RPMI7951 (cell line): ENCODE measurements at places on chromosomes 1 and 21. TPM values are rescaled to one million over a fixed set of nuclear protein-coding genes. Genes with fewer than 3 reads are reported as not detected.
A peak's percentile ranks its signal among the peaks of the same experiment; 100 is the strongest.

- no peak for DNase-seq
These were observed 155.9 kb upstream of the PALMD start for GRCh38 chr1:99490031-99490430.

- DNase-seq: no peak
These were observed 56.9 kb downstream of the CASZ1 start for GRCh38 chr1:10739589-10739988.

- DNase-seq: no peak
These were observed 105.5 kb upstream of the CACYBP start for GRCh38 chr1:174894117-174894762.

GRCh38 chr1:197268012-197268411 lies at the start of gene CRB1:
Gene CRB1 (plus strand): TSS chr1:197268252. CDS start chr1:197268413, 161 bp downstream.
- DNase-seq: peak; percentile 14

DNA sequence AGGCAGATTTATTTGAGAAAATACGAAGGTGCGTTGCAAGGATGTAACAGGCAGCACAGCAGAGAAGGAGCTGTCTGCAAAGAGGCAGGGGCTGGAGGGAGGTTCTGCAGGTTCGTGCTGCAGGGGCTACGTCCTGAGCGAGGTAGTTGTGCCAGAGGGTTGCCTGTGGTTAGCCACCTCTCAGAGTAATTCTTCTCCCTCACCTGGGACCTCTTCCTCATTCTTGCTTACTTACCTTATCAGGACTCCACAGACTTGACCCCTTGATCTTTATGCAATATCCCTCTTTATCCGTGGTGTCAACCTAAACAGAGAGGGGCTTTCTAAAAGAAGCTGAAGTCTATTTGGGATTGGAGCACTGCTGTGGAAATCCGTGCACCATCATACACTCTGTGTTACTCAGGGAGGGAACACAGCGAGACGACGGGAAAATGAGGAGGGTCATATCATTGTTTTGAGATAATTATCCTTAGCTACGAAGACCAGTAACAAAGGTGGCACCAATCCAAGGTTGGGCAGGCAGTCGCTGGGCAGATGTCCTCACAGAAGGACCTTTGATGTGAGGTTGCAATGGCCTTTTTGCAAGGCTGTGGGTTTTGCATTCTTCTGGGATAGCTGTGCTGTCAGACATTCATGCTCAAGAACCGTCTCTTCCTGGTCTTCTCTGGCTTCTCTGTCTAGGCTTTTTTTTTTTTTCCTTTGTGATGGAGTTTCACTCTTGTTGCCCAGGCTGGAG lies 82.8 kb downstream of the WDR4 start:
- DNase-seq: no peak

GRCh38 chr1:97094247-97094972 lies 372.8 kb downstream of the PTBP2 start:
- peak; percentile 78 for DNase-seq

DNA sequence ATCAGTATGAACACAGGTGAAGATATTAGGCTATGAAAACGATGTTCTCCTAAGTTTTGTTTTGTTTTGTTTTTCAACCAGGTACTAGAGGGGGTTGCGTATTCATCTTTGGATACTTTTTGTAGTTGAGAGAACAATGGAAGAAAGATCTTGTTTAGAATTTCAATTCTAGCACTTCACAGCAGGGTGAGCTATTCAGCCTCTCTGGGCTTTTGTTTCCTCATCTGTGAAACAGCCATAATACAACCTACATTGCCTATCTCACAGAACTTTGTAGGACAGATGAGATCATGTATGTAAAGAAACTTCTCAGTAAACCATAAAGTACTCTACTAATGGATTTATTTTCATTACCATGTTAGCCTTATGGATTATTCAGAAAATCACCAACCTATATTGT lies 199.5 kb downstream of the GPATCH2 start:
- peak; percentile 5 for DNase-seq

DNA sequence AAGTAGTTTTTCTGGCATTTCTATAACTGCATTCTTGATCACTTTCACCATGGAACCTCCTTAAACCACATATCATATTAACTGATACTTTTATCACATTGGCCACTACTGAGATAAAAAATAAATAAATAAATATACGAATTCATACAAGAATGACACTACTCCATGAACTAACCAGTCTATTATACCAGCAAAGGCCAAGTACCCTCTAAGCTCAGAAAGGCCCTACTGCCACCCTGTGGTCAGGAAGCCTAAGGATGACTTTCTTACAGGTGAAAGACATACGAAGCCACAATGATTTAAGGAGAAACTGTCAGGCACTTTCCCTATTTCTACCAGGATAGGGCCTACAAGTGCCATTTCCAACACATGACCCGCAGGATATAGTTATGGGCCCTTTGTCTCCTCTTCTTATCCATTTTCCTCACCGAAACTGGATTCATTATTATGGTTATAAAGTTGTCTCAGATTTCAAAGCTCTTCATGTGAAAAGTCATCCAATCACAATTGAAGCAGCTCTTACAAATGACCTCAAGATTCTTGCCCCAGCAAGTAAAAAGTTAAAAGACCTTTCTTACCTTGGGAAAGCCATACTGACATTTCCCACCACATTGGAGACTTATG lies 23.9 kb downstream of the DNAJC8 start:
- peak; percentile 48 for DNase-seq

GRCh38 chr1:203913073-203913521 lies 51.7 kb downstream of the SNRPE start:
- no peak for DNase-seq

GRCh38 chr1:84497631-84498275 lies 8.4 kb upstream of the SPATA1 start:
- DNase-seq: no peak

IGSF9 gene
- not detected in 2 replicates for total RNA-seq

DNA sequence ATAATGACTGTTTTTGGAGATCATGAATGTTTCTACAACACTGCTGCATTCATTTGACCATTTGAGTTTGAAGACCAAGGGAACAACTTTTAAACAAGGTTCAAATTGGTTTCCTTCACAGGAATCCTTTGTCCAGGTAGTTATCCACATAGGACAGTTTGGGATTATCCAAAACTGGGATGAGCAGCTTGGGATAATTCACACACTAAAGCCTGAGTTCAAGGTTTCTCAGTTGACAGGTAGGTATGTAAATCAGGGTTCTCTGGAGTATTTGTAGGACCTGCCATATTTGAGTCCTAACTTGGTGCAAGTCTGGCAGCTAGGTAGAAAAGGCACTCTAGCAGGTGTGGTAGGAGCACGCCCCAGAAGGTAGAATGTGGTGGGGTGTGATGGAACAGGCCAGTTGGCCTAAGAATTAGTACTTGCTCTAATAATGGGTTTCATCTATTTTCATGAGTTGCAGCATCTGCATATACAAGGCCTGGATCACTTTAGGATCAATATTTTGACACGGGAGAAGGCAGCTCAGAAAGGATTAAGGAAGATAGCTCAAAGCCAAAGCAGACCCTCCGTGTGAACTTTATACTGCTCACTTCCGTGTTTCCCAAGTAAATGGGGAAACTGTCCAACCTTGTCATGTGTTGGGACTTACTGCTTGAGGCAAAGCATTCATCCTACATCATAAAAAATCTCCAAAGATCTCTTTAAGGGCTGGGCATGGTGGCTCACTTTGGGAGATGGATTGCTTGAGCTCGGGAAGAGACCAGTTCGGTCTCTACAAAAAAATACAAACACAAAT lies 14.1 kb upstream of the RAB42 start:
- DNase-seq: no peak

FCRL5 gene
- not detected in 2 replicates for total RNA-seq

DNA sequence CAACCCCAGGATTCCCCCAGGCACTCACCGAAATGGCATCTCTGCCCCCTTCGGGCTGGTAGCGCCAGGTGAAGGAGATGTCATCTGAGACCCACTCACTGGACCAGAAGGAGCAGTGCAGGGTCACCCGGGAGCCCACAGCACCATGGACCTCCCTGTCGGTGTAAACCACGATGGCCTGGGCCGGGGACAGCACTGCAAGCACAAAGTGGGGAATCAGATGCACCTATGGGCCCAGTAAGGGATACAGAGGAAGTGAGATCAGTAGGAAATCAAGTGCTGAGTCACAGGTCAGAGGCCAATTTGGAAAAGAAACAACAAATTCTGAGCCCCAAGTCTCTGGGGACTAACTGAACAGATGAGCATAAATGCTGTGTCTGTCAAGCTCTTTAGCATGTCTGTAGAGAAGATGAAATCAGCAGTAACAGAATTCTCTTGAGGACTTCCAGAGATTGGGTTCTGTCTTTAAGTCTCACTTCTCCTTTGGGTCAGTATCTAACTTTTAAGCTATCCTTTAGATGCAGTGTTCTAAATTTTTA lies 2.5 kb downstream of the MPZ start:
- DNase-seq: peak; percentile 24

C8A gene
- total RNA-seq: not detected in 2 replicates

DNA sequence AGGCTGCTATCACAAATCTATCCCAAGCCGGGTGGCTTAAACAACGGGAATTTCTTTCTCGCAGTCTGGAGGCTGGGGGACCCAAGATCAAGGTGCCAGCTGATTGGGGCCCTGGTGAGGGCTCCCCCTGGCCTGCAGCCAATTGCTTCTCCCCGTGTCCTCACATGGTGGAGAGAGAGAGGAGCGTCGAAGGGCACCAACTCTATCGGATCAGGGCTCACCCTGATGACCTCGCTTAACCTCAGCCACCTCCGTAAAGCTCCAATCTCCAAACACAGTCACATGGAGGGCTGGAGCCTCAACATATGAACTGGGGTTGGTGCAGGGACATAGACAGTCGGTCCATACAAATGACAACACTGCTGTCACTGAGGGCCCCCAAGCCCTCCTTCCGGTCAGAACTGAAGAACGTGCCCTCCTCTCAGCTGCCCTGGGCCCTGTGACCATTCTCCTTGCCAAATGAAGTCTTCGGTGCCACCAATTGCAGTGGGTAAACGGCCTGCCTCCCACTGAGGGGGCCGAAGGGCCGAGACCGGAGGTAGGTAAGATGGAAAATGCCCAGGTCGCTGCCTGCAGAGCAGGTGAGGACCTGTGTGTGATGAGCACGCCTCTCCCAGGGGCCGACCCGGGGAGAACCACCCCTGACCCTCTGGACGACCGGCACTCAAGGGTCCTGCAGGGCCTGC lies 211.0 kb downstream of the TOMM20 start:
- no peak for DNase-seq

TSPEAR gene
- not detected in 2 replicates for total RNA-seq

GBP5 gene
- not detected in 2 replicates for total RNA-seq

GRCh38 chr21:38267991-38268863 lies 11.4 kb downstream of the KCNJ15 start:
- peak; percentile 38 for DNase-seq

DNA sequence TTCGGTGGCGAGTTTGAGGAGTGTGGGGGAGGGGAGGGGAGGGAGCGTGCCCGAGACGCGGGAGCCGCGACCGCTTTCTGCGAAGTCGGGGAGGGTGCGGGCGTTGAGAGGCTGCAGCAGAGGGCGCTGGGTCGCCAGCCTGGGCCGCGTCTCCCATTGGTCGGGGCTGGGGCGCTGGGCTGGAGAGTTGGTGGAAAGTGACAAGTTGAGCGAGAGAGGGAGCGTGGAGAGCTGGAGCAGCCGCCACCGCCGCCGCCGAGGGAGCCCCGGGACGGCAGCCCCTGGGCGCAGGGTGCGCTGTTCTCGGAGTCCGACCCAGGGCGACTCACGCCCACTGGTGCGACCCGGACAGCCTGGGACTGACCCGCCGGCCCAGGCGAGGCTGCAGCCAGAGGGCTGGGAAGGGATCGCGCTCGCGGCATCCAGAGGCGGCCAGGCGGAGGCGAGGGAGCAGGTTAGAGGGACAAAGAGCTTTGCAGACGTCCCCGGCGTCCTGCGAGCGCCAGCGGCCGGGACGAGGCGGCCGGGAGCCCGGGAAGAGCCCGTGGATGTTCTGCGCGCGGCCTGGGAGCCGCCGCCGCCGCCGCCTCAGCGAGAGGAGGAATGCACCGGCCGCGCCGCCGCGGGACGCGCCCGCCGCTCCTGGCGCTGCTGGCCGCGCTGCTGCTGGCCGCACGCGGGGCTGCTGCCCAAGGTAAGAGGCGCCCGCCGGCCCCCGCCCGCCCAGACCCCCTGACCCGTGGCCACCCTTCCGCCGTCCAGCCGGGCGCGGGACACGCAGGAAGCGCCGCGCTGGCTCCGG lies at the start of gene ROR1:
TSS of gene ROR1 (plus strand) at position 203 of the 802 bp plus-strand sequence.
- DNase-seq: peak; percentile 85

DNA sequence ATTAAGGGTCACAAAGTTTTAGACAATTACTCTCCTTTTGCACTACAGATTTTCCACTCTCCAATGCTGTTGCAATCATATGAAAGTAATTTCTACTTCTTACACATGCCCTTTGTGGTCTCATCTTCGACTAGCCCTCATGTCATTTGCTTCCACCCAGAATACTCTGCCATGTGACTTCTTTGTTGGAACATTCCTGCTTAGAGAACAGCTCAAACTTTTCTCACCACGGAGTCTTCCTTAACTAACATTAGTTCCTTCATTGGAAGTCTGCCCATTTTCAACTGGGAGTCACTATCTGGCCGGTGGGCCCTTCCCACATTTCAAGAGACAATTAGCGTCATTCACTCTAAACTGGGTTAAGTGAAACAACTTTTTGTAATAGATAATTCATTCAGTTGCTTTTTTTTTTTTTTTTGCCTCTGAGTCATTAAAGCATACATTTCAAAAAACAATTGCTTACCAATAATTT lies 142.6 kb upstream of the PALMD start:
- DNase-seq: peak; percentile 73

DNA sequence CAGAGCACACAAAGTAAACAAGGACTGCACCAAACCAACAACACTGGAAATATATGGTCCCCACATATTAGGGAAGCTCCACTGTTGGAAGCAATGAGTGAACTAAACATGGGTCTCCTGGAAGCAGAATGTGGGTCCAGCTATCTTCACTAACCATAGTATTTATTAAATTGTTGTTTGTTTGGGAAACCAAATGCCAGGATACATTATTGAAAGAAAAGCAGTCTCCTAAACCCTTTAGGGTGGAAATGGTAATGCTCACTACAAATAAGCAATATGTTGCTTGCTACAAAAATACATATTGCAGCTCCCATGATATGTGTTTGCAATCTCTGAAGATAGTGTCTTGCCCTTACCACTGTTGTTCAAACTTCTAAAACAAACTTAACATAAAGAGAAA lies 2.2 kb downstream of the NEGR1 start:
- no peak for DNase-seq

AGMAT gene
- total RNA-seq: 1.2 and 1.6 TPM in 2 replicates

FRRS1 gene
- 7.8 and 9.7 TPM in 2 replicates for total RNA-seq

- DNase-seq: no peak
These were observed 9.9 kb upstream of the GPR161 start for GRCh38 chr1:168146626-168147025.

OVAAL gene
- 0.36 and 0.68 TPM in 2 replicates for total RNA-seq

EDARADD gene
- 0.49 and 1.7 TPM in 2 replicates for total RNA-seq

GCSAML gene
- total RNA-seq: 0.12 TPM in 1 of 2 replicates, not detected in the other

PM20D1 gene
- not detected in 2 replicates for total RNA-seq

- no peak for DNase-seq
These were observed 3.6 kb upstream of the VWA1 start for GRCh38 chr1:1431845-1432273.

SAMD13 gene
- 2.9 and 3.5 TPM in 2 replicates for total RNA-seq
